ENCODE measurements at places on chromosomes 13 and 19.

- DNase-seq, result no peak
Observed at GRCh38 chr19:15439078-15439799, 10.5 kb downstream of the WIZ start.

- no peak for DNase-seq
Observed at GRCh38 chr19:55490478-55491432, 2.5 kb downstream of the SSC5D start.

DNA sequence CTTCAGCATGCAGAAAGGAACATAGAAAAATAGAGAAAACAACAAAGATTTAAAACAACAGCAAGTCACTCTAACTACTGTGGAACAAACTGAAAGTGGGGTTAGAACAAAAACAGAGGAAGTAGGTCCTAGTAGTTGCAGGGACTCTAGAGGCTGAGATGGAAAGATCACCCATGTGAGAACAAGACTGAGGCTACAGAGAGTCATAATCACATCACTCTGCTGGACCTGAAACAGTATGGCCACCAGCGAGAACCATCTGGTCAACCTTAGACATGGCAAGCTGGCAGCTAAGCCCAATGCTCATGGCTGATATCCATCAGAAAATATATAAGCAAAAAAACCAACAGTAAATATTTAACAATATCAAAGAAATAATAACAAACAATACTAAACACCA, 35.8 kb upstream of the ZNF724 start:
- no peak for DNase-seq

DNA sequence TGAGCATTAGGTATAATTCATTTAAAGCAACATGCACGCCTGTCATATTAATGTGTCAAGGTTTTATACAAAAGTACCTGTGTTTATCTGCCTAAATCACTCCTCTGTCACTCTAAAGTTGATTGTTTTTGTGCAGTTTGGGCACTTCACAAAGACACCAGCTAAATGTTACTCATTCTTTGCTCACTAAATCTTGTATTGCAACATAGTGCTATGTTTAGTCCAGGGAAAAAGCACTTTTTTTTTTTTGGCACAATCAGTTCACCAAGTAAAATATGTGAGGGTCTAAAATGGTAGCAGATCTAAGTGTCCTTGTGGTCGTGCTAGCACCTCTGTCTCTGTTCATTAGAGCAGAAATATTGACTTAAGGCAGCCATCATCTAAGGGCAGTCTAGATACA, 2526.7 kb upstream of the PCDH20 start:
- DNase-seq, result no peak

- peak; percentile 49 for DNase-seq
Observed at GRCh38 chr19:13260883-13261653, 110.9 kb downstream of the IER2 start.

DNA sequence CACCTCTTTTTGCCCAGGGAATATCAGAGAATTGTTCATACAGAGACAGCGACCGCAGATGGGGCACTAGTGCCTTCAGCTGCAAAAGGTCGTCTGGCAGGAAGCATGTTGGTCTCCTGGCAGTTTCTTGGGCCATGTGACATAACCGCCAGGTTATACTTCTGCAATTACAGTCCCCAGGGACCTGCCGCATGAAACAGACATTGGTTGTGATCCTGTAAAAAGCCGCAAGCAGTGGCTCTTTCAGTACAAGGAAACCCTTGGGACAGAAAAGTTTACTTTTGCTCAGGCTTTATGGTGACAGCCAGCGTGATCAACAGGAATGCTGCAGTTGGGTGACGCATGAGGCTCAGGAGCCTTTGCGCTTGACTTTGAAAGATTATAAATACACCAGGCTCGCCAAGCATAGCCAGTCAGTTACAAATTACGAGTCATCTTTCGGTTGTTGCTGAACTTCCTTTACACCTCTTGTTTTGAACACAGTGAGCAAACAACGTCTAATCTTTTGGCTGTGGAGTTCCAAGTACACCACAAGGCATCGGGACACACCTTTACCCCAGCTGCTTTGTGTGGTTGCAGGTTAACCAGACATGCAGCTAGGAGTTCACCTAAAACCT, 50.5 kb upstream of the UBE2L5 start:
- DNase-seq, result no peak

DNA sequence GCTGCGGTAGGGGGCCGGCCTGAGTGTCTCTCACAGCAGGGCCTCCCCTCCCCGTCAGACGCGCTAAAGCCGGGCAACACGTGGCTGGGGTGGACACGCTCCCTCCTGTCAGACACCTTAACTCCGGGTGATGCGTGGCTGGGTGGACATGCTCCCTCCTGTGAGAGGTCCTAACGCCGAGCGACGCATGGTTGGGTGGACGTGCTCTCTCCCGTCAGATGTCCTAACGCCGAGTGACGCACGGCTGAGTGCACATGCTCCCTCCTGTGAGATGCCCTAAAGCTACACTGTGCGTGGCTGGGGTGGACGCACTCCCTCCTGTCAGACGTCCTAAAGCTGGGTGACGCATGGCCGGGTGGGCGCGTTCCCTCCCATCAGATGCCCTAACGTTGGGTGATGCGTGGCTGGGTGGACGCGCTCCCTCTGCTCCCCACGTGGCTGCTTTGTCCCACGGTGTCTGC, 126.1 kb upstream of the MCF2L start:
- no peak for DNase-seq

- DNase-seq, result no peak
Observed at GRCh38 chr19:5651361-5651760, 28.5 kb downstream of the SAFB start.

- no peak for DNase-seq
Observed at GRCh38 chr19:33461256-33462111, 60.1 kb downstream of the PEPD start.

GRCh38 chr13:109162248-109163036, 533.0 kb downstream of the MYO16 start:
- DNase-seq, result no peak

GRCh38 chr13:82698941-82699340, 1183.3 kb downstream of the SLITRK1 start:
- DNase-seq, result no peak

DNA sequence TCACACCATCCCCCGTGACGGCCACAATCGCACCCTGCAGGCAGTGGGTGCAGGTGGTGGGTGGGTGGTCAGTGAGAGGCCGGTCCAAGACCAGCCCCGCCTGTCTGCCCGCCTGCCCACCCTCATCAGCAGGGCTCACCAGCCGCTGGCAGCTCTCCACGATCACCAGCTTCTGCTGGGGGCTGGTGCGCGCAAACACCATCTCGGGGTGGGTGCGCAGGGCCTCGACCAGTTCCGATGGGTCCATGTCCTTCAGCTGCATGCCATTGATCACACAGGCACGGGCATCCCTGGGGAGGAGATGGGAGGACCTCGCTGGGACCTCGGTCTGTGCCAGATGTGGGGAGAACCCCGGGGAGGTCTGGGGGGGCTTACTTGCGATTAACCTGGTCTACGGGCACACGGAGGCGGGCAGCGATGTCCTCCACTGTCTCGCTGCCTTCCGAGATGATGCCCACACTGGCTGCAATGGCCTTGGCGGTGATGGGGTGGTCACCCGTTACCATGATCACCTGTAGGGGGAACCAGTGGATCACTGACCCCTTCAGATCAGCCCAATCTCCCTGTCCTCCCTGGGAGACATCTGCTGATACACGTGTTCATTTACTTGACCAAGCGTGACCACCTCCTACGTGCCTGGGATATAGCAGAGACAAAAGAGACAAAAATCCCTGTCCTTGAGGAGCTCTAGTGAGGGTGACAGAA, 8.0 kb downstream of the ATP4A start:
- peak; percentile 86 for DNase-seq

- no peak for DNase-seq
Observed at GRCh38 chr19:3612901-3613741, 6.4 kb upstream of the TBXA2R start.

DNA sequence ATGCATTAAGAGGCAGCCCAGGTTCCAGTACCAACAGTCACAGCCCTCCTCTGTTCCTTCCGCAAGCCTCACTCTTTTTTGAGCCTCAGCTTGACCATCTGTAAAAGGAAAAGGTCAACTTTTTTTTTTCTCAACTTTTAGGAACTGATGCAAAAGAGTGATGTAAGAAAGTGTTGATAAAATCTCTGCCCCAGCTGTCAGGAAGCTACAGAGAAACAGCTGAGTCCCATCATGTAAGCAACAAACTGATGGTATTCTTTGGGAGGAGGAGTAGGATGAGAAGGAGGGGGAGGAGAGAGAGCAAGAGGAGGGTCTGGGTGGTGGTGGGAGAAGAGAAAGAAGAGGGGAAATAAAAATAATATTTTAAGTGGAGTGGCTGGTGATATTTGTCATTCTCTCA, 233.9 kb upstream of the TSHZ3 start:
- DNase-seq, result no peak

- DNase-seq, result peak; percentile 94
Observed at GRCh38 chr19:41821003-41821735, 23.3 kb downstream of the LYPD4 start.

DNA sequence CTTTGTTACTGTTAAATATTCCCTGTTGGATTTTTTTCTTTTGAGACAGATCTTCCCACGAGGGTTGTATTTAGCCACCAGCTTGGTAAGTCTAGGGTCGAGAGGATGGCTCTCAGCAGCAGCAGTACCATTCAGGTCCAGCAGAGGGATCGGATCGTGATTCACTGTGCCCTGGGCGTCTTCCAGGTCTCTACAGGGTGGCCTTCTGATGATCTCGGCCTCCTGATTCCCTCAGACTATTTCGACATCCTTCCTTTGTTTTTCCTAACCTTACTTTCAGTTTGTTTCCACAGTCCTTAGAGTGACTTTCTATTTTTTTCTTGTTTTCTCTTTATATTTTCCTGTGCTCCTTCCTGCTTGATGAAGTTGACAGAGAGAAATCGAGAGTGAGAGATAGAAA, 1436.9 kb downstream of the UQCRFS1 start:
- DNase-seq, result peak; percentile 84

DNA sequence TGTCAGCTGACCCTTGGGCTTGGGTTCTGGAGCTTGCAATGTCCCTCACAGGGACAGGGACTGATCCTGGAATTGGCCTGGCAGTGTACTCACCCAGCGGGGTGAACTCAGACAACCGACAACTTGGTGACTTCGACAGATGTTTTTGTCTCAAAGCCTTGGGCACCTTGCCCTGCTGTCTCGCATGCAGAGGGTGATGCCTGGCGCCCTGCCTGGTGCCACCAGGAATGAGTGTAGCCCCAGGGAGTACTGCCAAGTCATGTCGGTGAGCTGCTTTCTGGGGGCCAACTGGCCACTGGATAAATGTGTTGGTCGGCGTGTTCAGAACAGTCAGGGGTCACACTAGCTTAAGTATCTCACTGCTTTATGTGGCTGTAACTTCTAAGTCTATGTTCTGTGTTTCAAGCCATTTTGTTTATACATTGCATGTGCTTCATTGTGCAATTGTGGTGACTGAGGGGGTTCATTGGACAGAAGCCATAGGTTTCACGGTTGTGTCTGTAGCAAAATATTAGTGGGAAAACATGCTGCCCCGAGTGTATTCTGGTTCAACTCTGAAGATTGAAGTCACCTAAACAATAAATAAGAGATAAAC, 96.3 kb upstream of the TNFSF11 start:
- no peak for DNase-seq

DNA sequence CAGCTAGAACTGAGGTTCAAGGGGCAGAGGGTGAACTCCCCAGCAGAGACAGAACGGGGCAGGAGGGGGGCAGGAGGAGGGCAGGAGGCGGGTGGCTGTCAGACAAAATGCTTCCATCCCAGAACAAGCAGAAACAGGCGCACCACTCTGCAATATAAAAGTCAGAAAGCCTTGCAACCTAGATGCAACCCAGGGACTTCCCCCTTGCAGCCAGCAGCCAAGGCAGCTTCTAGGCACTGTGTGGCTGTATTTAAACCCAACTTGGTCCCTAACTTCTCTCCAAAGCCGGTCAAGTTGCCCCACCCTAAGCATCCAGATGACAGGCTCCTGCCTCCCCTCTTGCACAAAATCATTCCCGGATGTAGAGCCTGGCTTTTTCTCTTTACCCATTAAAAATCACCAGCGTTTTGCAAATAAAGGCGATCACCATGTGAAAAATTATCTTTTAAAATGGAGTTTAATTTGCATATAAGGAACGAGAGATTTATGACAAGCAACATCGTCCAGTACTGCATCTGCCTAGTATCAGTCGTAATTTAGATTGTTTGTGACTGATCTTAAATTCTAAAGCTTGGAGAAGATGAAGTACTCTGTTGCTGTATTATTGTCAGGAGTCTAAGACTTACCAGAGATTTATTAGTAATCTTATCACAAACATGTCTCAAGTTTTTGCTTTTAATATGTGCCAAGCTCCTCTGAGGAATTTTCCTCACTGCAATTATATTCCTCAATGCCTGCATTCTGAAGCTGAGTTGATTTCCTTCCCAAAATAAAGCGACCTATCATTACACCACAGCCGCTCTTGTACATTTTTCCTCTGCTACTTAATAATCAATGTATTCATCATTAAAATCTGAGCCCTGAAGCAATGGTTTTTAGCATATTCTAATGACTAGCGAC, 307.1 kb upstream of the ZNF507 start:
- DNase-seq, result no peak

DNA sequence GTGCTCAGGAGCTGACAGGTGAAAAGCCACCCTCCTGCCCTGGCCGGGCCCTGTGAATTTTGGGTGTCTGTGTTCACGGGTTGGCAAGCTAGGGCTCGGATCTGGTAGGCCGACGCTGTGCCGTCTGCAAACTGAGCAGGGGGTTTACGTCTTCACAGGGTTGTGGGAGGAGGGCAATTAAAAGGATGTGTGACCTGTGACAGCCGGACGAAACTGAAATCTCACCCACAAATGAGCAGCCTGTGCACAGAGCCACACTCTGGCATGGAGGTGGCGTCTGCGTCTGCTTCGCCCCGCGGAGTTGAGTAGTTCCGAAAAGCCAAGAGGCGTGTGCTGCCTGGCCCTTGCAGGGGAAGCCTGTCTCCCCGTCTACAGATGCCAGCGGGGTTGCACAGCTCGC, 117.3 kb downstream of the KDM4B start:
- DNase-seq, result no peak

GRCh38 chr19:835210-835810, 5.5 kb upstream of the PRTN3 start:
- no peak for DNase-seq

DNA sequence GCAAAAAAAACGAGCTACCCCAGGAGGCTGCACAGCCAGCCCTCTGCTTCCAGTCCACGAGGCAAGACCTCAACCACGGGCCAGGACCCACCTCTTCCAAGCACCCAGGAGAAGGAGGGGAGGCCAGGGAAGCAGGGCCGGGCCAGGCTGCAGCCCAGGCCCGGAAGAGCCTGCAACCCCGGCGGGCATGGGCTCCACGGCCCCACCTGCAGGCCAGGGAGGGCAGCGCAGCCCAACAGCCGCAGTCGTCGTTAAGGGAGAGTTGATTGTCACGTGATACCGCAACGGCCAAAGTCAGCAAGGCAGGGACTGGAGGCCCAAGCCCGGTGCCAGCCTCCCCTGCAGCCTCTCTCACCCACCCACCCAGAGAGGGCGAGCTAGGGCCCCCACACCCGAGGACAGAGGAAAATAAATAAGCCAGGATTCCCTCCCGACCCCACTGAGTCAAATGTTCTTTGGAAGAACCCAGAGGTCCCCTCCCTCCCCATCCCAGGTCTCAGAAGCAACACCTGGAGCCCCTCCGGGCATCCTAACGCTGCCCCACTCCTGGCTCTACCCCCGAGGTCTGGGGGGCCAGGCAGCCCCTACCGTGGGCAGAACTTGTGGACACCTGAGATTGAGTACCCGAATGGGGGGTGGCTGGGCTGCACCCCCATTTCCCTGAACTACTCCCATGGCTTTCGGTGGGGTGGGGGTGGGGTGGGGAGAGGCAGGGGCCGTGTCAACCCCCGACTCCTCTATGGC, 5.2 kb upstream of the REXO1 start:
- peak; percentile 65 for DNase-seq

GRCh38 chr19:308471-309205, 17.4 kb upstream of the PLPP2 start:
- DNase-seq, result no peak
